ENCODE measurements at places on chromosomes 7 and 10.
A peak's percentile ranks its signal among the peaks of the same experiment; 100 is the strongest.

DNA sequence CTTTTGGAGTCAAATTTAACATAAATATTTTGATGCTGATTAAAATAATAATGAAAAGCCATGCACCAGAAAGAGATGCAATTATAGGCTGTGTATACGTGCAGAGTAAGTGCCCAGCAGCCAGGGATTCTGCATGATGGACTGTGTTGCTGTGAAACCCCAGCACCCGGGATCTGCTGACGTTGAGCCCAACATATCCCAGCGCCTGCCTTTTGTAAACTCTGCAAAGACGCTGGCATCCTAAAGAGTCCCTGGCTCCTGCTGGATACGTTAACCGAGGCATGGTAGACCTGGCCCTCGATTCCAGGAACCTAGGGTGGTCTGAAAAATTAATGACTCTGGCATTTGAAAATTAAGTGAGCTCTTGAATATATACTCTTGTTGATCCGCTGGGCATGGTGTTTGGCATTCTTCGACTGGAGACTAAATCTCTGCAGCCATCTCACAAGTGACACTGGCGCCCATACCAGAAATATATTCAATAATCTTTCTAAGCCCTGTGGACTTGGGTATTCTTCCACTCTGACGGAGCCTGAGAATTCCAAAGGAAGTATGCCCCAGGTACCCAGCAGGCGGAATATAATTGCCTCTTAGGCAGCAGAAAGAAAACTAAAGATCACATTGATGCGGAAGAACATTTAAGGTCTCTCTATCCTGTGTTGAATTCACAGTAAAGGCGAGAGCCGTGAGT, 191.2 kb upstream of the SH2B2 start:
- DNase-seq: no peak

- no peak for DNase-seq
These were observed 48.2 kb upstream of the FXYD4 start for GRCh38 chr10:43323245-43323644.

DNA sequence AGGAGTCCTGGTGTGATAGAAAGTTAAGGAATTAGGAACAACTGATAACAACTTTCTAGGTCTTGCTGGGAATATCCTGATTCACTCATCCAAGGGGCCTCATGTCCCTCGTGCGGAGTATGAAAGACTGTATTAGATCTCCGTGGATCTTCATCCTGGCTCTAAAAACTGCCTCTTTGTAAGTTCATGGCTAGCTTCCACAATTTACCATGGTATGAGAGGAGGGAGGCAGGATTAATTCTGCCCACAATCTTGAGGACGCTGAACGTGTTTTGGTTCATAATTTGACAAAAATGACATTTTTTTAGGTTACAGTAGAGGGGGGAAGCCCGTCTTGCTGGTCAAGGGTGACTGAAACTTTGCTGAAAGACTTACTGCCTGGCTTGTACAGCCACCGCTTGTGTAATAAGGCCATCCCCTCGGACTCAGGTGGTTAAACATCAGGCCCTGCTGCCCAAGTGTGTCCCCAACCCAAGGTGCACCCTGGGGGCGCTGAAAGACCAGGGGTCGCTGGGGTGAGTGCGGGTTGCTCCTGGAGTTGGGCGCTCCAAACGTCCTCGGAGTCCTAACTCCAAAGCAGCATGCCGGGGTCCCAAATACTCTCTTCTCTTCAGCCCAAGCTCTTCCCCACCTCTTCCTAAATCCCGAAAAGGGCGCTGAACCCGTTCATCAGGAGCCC, 733 bp downstream of the HIBADH start:
- DNase-seq: peak; percentile 52

- DNase-seq: no peak
These were observed 258.2 kb upstream of the NPY start for GRCh38 chr7:24025765-24026164.

- DNase-seq: no peak
These were observed 541 bp downstream of the ZSCAN25 start for GRCh38 chr7:99617192-99617781.

DNA sequence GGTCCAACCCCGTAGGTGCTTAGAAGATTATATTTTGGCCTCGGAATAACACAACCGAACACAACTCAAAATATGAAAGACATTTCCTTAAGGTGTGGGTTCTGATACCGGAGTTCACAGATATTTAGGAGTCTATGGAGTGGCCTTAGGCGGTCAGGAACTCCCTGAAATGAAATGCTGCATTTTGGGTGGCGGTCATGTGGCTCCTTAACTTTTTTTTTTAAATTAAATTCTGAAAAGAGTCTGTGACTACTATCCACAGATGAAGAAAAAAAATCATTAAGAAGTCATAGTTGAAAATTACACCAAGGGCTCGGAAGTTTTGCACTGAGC, 290.9 kb upstream of the NFE2L3 start:
- DNase-seq: no peak

GRCh38 chr10:20406281-20407104, 490.6 kb downstream of the NEBL start:
- DNase-seq: no peak

- peak; percentile 8 for DNase-seq
These were observed 75.1 kb downstream of the MAD1L1 start for GRCh38 chr7:2157473-2158279.

DNA sequence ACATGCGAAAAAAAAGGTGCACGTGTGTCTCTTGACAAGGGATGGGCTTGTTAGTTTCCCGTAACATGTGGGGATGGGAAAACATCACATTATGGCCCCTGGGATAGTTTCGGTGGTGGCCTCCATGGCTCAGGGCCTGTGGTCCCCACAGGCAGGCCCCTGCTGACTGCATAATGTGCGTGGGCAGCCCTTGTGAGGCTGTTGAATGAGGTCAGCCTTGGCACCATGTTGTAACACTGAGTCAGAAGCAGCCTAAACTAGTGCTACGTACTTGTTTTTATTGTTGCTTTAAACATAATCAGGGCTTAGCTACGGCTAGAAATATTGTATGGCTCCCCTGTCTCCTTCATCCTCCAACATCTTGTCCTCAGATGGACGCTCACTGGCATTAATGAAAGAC, 80.6 kb downstream of the BEND7 start:
- no peak for DNase-seq

GRCh38 chr7:67475293-67475692, 478.7 kb downstream of the TYW1 start:
- no peak for DNase-seq

DNA sequence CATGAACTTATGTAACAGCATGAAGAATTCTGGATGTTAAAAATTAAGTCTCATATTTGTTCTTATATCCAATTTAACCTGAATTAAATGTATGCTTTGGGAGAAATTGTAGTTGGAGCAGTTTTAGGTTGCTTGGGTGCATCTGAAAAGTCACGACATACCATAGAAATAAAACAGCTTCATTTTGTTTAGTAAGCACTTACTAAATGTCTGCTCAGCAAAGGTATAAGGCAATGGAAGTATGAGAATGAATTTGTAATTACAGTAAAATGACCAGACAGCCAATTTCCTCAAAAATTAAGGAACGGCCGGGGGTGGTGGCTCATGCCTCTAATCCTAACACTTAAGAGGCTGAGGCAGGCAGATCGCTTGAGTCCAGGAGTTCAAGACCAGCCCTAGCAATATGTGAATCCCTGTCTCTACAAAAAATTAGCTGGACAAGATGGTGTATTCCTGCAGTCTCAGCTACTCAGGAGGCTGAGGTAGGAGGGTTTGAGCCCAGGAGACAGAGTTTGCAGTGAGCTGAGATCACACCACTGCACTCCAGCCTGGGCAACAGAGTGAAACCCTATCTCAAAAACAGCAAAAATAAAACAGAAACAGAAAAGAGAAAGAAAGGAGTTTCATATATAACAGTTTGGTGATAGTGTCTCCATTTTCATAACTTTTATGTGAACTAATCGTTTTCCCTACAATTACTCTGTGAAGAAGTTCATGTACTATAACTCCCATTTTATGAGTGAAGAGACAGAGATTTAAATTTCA, 47.2 kb upstream of the KLF6 start:
- DNase-seq: no peak

DNA sequence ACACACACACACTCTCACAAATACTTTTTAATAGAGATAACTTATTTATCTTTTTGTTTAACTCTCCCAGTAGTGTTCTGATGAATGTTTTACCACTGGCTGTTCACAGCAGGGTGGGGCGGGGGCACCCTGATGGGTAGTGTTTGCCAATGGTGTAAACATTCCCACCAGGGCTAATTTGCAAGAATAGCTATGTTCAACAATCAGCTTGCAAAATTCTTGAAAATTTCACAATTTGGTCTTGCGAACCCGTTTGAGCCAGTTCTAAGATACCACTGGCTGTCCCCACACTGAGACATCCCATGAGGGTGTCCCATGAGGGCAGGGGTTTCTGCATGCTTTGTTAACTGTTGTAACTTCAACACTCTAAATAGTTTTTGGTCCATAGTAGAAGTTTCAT, 348.5 kb downstream of the CXCL12 start:
- no peak for DNase-seq

DNA sequence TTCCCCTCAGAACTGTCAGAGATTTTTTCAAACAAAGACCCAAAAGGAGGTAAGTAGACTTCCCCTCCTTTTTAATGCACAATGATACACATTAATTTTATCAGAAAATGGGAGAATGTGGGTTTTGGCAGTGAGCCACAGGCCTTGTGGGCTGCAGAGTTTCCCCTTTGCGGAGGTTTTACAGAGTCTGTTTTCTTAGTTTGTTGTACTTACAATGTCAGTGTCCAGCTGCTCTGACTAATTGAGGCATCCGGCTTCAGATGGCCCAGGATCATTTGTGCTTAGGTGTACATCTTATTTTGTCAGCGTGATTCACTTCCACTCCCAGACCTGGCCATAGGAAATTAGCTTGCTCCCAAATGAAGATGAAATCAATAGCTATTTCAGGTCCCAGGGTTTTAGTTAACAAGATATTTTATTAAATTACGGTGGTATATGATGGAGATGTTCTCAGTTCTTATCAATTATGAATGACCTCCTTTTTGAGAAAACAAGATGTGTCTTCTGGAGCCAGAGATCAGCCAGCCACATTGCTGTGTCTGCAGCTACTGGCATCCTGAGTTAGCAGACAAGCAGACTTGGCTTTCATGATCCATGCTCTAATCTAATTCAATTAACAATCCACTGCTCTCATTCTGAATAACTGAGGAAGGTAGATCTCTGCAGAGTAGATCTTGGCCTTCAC, 1086.6 kb upstream of the SORCS1 start:
- DNase-seq: no peak

DNA sequence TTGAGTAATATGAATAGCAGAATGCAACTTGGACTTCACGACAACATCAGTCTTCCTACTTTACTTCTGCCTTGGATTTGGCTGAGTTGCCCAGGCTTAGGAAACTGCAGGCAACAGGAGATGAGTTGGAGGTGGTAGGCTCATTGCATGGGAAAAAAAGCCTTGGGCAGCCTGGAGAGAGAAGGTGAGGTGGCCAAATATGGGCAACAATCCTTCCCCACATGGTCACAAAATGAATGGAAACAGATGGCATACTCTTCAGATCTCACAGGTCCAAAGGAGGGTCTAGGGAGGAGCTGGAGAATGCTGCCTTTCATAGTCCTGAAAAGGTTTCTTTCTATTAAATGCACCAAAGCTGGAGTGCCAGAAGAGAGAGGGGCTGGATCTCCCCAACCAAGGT, 128.6 kb upstream of the AOAH start:
- no peak for DNase-seq

DNA sequence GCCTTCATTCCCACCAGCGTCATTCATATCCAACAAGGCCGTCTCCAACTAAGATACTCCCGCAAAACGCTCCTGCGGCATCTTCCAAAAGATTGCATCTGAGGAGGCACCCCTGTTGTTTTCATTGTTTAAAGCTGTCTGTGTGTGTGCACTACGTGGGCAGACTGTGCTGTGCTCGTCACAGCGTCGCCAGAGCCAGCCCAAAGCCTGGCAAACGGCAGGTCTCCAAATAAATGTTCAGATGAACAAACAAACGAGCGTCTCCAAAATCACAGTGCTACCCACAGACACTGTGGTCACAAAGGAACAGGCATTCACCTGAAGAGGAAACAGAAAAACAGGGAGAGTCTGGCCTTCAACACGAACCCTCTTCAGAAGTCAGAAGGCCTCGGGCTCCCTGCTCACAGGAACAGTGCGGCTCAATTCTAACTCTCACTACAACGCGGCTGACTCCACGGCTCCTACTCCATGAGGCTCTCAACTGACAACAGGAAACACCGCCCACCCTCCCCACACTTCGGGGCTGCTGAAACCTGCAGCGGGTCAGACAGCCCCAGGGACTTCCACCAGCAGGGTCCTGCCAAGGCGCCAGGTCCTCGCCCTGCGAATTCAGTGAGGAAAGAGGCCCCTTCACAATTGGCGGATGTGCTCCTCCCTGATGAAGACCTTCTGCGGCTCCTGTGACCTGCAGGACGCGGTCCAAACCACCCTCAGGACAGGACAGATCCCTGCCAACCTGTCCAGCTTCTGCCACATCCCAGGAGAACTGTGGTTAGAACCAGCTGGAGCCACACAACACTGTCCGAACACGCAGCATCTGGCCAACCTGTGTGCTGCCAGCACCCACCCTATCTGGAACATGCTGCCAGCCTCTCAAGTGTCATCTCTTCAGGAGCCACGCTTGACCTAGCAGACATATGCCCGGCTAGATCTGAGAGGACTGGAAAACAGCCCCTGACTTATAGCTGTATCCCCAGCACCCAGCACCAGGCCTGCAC, 36.1 kb downstream of the MAD1L1 start:
- DNase-seq: no peak

DNA sequence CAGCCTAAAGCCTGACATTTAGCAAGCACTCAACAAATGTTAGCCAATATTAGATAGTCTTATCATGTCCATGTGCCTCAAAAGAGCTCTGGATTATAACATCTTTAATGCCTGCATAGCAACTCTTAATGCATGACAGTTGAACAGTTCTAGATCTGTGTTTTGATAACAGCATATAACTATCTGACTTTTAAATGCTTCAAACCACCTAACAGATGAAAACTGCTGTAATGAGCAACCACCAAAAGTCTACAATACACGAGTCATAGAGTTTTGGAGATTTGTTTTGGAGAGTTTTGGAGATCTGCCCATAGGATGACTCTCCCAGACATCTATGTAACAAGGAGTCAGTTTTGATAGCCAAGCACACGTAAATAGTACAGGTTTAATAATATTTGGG, 227.3 kb downstream of the TWIST1 start:
- no peak for DNase-seq

DNA sequence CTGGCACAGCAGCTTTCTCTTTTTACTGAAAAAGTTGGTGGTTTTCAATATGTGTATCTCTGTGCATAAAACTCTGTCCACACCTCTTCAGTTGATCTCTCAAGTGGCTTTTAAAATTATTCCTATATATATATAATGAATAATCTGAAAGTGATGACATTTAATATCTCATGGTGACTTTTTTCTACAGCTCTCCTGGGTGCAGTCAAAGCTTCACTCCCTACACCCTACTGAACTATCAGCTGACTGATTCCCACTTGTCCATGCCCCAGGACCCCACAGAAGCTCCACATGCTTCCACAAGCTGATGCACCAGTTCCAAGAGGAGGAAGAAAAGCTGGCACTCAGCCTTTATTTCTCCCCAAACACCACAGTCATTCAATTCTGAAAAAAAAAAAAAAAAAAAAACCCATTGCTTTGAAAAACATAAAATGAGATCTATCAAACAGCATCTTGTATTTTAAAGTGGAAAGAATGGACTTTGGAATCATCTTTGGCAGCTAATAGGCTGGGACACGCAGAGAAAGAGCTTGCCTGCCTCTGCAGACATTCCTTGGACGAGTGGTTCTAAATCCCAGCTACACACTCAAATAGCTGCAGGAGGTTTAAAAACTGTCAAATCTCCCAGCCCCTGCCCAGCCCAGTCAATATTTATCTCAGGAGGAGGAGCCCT, 75.3 kb upstream of the GDF10 start:
- no peak for DNase-seq

- DNase-seq: peak; percentile 74
These were observed 644 bp downstream of the SORBS1 start for GRCh38 chr10:95560278-95561176.

GRCh38 chr7:94206295-94206694, 188.4 kb upstream of the COL1A2 start:
- no peak for DNase-seq

All from NCI-H146 (cell line).